ENCODE measurements at places on chromosomes 4 and X.
A peak's percentile ranks its signal among the peaks of the same experiment; 100 is the strongest.

DNA sequence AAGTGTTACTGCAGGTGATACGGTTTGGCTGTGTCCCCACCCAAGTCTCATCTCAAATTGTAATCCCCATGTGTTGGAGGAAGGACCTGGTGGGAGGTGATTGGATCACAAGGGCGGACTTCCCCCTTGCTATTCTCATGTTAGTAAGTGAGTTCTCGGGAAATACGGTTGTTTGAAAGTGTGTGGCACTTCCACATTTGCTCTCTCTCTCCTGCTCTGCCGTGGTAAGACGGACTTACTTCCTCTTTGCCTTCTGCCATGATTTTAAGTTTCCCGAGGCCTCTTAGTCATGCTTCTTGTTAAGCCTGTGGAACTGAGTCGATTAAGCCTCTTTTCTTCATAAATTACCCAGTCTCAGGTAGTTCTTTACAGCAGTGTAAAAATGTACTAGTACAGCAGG is 65.2 kb upstream of the SLC7A11 start:
- no peak for DNase-seq

DNA sequence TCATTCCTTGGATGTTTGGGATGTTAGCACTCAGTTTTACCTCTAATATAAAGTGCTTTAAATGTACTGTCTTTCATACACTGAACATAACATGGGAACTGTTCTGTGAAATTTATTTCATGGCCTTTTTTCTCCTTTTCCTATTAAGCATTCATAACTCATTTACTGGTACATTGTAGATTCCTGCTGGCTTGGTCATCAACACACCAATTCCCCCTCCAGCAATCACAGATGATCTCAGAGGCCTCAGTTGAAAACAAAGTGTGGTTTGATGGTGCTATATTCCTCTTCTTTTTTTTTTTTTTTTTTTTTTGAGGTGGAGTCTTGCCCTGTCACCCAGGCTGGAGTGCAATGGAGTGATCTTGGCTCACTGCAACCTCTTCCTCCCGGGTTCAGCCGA is 61.9 kb upstream of the FAM47B start:
- DNase-seq: no peak

DNA sequence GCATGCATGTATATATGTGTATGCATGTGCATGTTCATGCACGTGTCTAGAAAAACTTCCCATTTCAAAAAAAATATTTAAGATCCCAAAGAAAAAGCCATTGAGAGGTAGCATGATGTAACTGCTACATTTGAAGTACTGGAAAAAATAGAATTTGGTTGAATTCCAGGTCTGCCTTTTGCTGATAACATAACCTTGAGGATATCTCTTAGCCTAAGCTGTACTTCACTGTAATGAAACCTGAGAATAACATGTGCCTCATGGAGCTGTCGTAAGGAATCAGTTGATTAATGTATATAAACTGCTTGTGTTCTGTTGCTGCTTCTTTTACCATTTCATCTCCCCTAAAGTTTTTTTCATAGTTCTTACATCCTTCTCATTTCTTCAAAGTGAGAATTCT is 351.8 kb downstream of the GRIA2 start:
- no peak for DNase-seq

DNA sequence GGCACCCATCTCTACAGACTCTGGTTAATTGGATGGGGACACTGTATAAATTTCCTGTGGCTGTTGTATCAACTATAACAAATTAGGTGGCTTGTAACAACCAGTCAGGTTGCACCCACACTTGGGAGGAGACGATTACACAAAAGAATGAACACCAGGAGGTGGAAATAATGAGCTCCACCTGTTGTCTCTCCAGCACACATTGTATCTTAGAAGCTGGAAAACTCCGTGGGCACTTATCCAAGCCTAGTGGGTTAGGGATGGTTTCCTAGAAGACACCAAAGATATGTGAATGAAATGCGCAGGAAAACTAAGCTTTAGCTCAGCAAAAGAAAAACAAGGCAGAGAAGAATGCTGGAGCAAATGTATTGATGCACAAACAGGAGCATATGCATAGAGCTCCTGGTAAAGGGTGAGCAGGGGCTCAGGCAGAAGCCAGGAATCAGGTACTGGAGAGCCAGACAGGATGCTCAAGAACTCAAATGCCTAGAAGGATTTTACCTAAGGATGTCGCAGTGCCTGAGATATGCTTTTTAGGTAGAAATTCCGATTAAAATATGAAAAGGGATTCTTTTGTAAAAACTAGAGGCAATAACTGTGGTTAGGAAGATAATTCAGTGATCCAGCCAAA is 111.7 kb downstream of the GALNTL6 start:
- DNase-seq: no peak

DNA sequence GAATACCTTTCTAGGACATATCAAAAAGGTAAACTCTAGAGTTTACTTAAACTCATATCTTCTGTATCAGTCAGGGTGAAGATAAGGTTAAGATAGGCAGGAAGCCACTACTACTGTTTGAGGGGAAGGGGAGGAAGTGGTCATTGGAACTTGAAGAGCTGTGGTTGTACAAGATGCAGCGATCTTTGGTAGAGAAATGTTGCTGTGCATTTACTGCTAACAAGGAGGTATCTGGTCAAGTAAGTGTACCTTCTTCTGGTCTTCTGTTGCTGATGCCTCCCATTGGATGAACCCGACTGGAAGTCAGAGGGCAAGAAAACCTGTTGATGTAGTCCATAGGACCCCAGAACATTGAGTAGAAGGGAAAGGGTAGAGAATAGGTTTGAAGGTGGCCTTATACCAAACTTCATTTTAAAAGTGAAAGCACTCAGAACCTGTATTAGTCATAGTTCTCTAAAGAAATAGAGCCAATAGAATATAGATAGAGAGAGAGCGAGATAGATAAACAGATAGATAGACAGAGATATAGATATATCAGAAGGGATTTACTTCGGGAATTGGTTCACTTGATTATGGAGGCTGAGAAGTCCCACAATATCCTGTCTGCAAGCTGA is 47.9 kb upstream of the TSPAN5 start:
- no peak for DNase-seq

GRCh38 chr4:14719053-14719452 is 283.2 kb upstream of the CPEB2 start:
- peak; percentile 10 for DNase-seq

- no peak for DNase-seq
Observed at GRCh38 chr4:10034612-10035104, 13.4 kb upstream of the SLC2A9 start.

DNA sequence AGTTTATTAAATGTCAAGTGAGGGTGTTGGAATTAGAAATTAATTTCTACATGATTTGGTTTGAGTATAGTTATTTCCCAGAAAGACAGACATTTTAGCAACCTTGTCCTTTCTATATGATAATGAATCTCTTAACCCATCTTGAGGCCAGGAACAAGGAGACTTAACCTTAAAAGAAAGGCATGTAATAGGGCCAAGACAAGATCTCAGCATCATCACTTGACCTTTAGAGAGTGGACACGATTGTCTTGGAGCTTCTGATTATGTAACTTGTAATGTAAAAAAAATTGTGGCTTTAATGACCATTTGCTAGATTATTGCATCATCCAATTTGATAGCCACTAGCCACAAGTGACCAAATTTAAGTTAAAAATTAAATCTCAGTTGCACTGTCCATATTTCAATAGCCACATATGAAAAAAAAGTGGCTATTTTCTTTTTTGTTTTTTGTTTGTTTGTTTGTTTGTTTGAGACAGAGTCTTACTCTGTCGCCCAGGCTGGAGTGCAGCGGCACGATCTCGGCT is 13.5 kb upstream of the FOXO4 start:
- DNase-seq: no peak

DNA sequence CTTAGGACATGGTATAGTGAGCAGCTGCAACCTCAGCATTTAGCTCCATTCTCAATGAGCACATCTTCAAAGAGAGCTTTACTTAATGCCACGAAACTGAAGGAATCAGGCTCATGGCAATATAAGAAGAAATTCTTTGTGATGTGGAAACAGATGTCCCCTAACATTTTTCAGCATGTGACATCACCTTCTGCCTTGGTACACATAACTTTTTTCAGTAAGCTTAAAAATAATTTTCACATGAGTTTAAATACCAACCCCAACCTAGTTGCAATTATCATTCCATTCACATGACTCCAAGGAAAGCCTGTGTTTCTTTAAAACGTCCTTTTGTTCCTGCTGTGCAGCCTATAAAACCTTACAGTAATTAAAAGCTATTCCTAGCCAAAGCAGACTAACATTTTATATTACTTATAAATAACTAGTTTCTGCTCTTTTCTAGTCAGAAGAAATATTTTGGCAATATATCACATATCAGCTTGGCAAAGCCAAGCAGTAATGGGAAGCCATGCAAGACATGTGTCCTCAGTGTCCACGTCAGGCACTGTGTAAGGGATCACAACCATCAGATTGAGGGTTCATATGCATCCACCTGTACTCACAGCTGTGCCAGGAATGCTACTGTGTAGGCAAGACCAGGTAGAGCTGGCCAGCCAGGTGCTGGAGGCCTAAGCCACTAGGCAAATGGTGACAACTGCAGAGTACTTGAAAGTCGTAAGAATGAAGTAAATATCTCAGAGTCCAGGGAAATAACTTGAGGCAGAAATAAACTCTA is 466.6 kb downstream of the INPP4B start:
- DNase-seq: peak; percentile 62

DNA sequence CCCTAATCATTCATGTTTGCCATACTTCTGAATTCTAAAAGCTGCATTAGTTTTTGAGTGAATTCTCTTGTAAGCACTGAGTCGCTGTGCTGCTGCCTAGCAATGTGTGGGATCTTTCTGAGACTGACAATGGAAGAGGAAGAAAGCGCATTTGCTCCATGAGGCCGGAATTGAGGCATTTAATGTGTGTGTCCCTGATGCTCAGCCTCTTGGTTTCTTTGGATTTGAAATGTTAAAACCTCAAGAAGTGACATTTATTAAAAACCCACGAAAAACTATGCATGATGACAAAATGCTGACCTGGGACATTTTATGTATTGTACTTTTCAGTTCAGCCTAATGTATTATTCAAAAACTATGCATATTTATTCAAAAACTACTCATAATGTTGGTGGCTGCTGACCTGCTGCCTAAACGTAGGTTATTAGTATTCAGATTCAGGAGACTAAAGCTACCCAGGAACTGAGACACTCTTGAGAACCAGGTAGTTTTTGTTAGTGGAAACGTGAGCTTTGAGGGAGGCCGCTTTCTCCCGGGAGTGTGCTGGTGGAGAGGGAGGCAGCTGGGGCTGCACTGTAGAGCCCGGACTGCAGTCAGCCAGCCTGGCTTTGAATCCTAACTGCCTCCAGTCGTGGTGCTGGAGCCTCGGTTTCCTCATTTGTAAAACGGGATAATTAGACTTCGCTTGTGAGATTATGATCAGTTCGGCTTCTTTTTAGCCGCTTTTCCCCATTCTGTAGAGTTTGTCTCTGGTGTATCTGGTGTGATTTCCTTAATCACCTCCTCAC is 11.3 kb downstream of the RGS12 start:
- no peak for DNase-seq

- no peak for DNase-seq
Observed at GRCh38 chrX:2628751-2629315, 62.3 kb upstream of the CD99 start.

- DNase-seq: no peak
Observed at GRCh38 chr4:173871643-173872042, 341.6 kb upstream of the HAND2 start.

GRCh38 chr4:2092669-2093053 is 33.5 kb downstream of the NAT8L start:
- no peak for DNase-seq

GRCh38 chr4:105637408-105638176 is 70.9 kb downstream of the INTS12 start:
- no peak for DNase-seq

DNA sequence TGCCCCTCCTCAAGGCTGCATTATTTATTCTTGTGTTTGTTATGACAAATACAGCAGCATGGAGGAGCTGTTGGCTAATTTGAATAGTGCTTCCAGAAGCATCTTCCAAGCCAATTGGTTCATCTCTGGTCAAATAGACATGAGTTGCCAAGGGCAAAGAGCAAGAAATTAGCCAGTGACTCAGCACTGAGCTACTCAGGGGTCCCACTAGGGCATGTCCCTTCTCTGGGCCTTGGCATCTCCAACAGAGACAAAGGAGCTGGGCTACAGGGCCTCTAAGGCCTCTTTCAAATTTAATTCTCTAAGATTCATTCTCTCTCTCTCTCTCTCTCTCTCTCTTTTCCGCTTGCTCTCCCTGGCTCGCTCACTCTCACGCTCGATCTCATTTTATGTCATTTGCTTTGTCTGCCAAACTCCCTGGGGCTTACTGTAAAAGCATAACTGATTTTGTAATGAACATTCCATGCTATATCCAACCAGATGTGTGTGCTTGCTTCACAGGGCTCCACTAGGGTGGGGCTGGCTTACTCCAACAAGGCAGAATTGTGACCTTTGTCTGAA is 86.7 kb upstream of the MAGEA4 start:
- peak; percentile 87 for DNase-seq

- no peak for DNase-seq
Observed at GRCh38 chr4:181877329-181877848, 365.8 kb upstream of the TENM3 start.

GRCh38 chr4:81565142-81565870 is 93.6 kb upstream of the RASGEF1B start:
- no peak for DNase-seq

- no peak for DNase-seq
Observed at GRCh38 chr4:6984612-6985425, 58.4 kb upstream of the TADA2B start.

DNA sequence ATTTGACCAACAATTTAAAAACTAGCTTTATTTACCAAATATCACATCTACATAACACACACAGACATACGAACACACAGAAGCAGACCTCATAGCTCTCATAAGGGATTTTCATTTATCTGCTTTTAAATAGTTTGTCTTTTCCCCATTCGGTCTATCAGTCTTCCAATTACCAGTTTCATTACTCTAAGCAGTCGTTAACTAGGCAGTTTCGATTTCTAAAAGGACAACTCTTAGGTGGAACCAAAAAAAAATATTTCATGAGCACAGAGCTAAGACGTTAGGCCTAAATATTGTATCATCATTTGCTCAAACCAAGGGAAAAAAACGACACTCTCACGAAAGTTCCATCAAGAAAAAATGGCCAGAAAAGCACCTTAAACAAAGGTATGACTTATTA is 228.4 kb downstream of the SPANXN1 start:
- DNase-seq: no peak

GRCh38 chr4:109733728-109734127 is 3.9 kb upstream of the PLA2G12A start:
- DNase-seq: no peak

GRCh38 chr4:141248029-141248428 is 27.3 kb downstream of the ZNF330 start:
- DNase-seq: peak; percentile 12

- no peak for DNase-seq
Observed at GRCh38 chr4:144714166-144714565, 68.2 kb downstream of the HHIP start.

All from AG09319 (cell line).